Ovary (tissue), 10 donors: ENCODE measurements at places on chromosomes 3 and 15. TPM values are rescaled to one million over a fixed set of nuclear protein-coding genes. Genes with fewer than 3 reads are reported as not detected.
A peak's percentile ranks its signal among the peaks of the same experiment; 100 is the strongest.

GRCh38 chr3:129665024-129665768 lies 58.7 kb upstream of the PLXND1 start:
- H3K4me1 ChIP-seq: peaks cover 4% of the 10 kb centered on the region
- H3K27me3 ChIP-seq: no peaks in the 10 kb centered on the region
- no peak overlapping the region for H3K4me3 ChIP-seq
- H3K36me3 ChIP-seq: no peaks in the 10 kb centered on the region
- H3K27ac ChIP-seq: no peak overlapping the region
- no peak for DNase-seq

DNA sequence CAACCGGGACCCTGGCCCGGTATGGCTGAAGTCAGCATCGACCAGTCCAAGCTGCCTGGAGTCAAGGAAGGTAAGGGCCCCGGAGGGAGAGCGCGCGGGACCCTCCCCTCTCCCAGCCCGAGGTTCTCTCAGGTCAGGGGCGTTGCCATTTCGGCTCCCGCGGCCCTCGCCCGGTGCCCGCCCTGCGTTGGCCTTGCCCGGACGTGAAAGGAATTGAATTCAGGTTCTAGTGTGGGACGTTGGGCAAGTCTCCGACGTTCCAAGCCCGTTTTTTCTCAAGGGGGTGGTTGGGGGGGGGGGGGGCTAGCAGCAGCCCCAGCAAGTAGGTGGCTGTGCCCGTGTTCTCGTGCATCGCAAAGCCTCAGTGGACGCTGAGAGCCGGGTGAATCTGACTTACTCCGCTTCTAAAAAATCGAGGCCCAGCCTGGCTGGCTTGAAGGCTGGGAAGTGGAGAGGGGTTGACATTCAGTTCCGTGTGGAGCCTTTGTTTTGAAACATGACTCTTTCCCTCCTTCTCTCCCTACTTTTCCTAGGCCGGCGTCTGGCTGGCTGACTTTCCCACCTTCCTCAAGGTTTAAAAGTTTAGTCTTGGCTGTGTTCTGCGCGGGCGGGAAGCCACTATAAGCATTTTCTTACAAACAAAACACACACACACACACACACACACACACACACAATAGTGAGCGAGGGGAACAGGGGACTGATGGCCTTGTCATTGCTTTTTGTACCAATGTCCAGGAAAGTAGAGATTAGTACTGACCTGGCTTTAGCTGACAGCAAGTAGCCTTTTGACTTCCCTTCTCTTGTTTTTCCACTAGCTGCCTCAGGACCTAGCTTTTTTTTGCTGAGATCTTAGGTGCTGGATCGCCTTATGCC lies at the start of gene UTS2B:
Gene UTS2B (minus strand): TSS at position 873 of the 876 bp plus-strand sequence. CDS start 48,337 bp downstream, outside the sequence.
- no peaks in the 10 kb centered on the region for H3K4me1 ChIP-seq
- DNase-seq: peak; percentile 63
- H3K27ac ChIP-seq: peak within 1 kb of the TSS; percentile 82
- H3K27me3 ChIP-seq: no peaks in the 10 kb centered on the region
- H3K36me3 ChIP-seq: no peaks in the 10 kb centered on the region

DPH3 gene
- 13.5 TPM for total RNA-seq

OIP5 gene
- 0.52 TPM for total RNA-seq

CCR3 gene
- total RNA-seq: not detected

AADACL2 gene
- total RNA-seq: not detected

DNA sequence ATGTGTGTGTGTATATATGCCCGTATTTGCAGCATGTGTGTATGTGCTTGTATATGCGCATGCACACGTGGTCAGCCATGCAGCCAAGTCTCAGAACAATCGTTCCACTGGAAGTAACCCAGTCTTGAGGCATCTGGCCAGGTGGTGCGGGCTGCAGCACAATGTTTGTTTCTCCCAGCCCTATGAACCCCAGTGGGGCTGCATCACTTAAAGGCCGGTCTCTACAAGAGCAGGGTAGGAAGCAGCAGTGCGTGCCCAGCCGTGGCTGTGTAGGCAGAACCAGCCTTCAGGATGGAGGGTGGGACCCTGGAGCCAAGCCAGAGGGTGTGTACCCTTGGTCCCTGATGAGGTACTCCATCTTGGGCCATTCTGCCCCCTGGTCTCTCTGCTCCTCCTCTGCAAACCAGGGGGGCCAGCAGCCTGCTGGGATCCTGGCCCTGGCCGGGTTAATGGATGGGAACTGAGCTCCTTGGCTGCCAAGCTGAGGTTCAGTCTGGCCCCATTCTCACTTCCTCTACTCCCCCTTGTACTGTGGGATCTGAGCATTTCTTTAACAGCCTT lies 11.8 kb downstream of the KLF13 start:
- no peaks in the 10 kb centered on the region for H3K36me3 ChIP-seq
- H3K27me3 ChIP-seq: no peaks in the 10 kb centered on the region
- peak overlapping the region; percentile 50 for H3K27ac ChIP-seq
- DNase-seq: peak; percentile 75

C3orf49 gene
- total RNA-seq: not detected

- H3K4me3 ChIP-seq: no peak overlapping the region
- H3K27ac ChIP-seq: no peak overlapping the region
- no peaks in the 10 kb centered on the region for H3K36me3 ChIP-seq
- peaks cover 3% of the 10 kb centered on the region for H3K4me1 ChIP-seq
- no peaks in the 10 kb centered on the region for H3K27me3 ChIP-seq
- DNase-seq: no peak
Measured at GRCh38 chr3:46076606-46077005, 49.3 kb upstream of the XCR1 start.

DNA sequence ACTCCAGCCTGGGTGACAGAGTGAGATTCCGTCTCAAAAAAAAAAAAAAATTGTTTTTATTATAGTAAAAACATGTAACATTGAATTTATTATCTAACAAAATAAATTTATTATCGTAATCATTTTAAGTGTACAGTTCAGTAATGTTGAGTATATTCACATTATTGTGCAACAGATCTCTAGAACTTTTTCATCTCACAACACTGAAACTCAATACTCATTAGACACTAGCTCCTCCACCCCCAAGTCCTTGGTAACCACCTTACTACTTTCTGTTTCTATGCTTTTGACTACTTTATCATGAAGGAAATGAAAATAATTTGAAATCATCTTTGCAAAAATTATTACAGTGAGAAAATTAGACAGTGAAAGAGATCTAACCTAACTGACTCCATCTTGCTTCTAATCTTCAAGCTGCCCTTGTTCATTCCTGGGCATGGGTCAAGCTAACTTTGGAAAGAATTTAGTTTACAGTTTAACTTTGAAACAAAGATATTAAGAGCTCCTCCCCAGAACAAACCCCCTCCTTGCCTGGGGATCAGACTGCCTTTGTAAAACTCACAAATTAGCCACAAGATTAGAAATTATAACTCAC lies 15.0 kb upstream of the FYCO1 start:
- H3K27me3 ChIP-seq: no peaks in the 10 kb centered on the region
- no peaks in the 10 kb centered on the region for H3K36me3 ChIP-seq
- DNase-seq: no peak
- no peak overlapping the region for H3K27ac ChIP-seq

- H3K4me1 ChIP-seq: no peaks in the 10 kb centered on the region
- no peaks in the 10 kb centered on the region for H3K27me3 ChIP-seq
- no peak overlapping the region for H3K27ac ChIP-seq
- DNase-seq: no peak
- no peaks in the 10 kb centered on the region for H3K36me3 ChIP-seq
Measured at GRCh38 chr15:59618406-59618805, 6.8 kb downstream of the GCNT3 start.

TMEM212 gene
- 0.45 TPM for total RNA-seq

ACY1 gene
- 14.4 TPM for total RNA-seq

DNA sequence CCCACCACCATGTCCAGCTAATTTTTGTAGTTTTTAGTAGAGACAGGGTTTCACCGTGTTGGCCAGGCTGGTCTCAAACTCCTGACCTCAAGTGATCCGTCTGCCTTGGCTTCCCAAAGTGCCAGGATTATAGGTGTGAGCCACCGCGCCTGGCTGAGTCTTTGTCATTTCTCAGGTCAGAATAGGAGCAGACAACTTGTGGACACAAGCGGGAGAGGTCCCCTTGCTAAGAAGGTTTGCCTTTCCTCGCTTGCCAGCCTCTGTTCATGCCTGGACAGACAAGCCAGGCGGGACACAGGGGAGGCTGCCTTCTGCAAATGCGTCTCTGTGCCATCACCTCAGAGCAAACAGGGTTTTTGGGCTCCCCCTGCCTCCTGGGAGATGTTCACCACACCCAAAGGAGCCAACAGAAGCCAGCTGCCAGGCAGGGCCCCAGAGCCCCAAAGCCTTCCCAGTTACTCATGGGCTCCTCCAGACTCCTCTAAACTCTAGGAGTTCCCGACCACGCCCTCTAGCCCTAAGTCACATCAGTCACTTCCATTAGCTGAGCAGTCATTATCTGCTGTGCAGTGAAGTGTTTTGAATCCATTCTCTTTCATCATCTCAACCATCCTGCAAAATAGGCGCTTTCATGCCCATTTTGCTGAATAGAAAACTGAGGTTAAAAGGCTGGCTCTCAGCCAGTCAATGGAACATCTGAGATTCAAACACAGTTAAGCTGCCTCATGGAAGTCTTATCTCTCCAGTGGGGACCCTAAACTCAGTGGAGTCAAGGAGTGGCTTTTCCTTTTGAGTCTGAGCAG lies 245.0 kb downstream of the UACA start:
- H3K27me3 ChIP-seq: no peaks in the 10 kb centered on the region
- no peaks in the 10 kb centered on the region for H3K4me1 ChIP-seq
- DNase-seq: no peak
- H3K36me3 ChIP-seq: no peaks in the 10 kb centered on the region
- H3K4me3 ChIP-seq: no peak overlapping the region

- H3K4me1 ChIP-seq: no peaks in the 10 kb centered on the region
- H3K4me3 ChIP-seq: no peak overlapping the region
- no peaks in the 10 kb centered on the region for H3K27me3 ChIP-seq
- no peak for DNase-seq
Measured at GRCh38 chr3:43442872-43443395, 156.6 kb downstream of the SNRK start.

GRCh38 chr3:42660131-42660715 lies 6.7 kb downstream of the ZBTB47 start:
- no peak overlapping the region for H3K27ac ChIP-seq
- no peaks in the 10 kb centered on the region for H3K27me3 ChIP-seq
- no peaks in the 10 kb centered on the region for H3K4me1 ChIP-seq
- H3K36me3 ChIP-seq: no peaks in the 10 kb centered on the region

GOLGA6A gene
- not detected for total RNA-seq

DNA sequence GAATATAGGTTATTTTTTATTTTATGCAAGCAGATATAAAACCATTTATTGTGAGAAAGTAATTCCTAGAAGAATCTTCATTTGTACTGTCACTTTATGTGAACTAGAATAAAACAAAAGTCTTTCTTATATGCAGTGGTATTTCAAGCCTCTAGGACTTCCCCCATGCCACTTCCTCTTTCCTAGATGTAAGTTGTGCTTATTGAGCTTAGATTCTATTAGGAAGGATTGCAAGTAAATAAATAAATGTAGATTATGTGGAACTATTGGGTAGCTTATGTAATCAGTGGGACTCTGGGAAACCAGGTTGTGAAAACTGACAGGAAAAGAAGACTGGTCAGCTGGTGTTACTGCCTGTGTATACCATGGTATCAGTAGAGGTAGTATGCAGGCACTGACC lies 169.7 kb downstream of the RSRC1 start:
- no peaks in the 10 kb centered on the region for H3K4me1 ChIP-seq
- H3K4me3 ChIP-seq: no peak overlapping the region
- H3K27me3 ChIP-seq: no peaks in the 10 kb centered on the region
- DNase-seq: no peak

GRCh38 chr15:56086566-56086965 lies 93.2 kb upstream of the NEDD4 start:
- H3K4me3 ChIP-seq: no peak overlapping the region
- H3K27me3 ChIP-seq: no peaks in the 10 kb centered on the region
- no peak overlapping the region for H3K27ac ChIP-seq
- DNase-seq: no peak
- no peaks in the 10 kb centered on the region for H3K36me3 ChIP-seq

GRCh38 chr3:151673974-151674373 lies 59.8 kb upstream of the AADACL2 start:
- H3K4me1 ChIP-seq: peaks cover 2% of the 10 kb centered on the region
- H3K4me3 ChIP-seq: no peak overlapping the region
- no peaks in the 10 kb centered on the region for H3K36me3 ChIP-seq

- peaks cover 3% of the 10 kb centered on the region for H3K4me1 ChIP-seq
- DNase-seq: peak; percentile 20
- H3K27me3 ChIP-seq: no peaks in the 10 kb centered on the region
Measured at GRCh38 chr15:80093854-80094418, 34.5 kb downstream of the ZFAND6 start.

DNA sequence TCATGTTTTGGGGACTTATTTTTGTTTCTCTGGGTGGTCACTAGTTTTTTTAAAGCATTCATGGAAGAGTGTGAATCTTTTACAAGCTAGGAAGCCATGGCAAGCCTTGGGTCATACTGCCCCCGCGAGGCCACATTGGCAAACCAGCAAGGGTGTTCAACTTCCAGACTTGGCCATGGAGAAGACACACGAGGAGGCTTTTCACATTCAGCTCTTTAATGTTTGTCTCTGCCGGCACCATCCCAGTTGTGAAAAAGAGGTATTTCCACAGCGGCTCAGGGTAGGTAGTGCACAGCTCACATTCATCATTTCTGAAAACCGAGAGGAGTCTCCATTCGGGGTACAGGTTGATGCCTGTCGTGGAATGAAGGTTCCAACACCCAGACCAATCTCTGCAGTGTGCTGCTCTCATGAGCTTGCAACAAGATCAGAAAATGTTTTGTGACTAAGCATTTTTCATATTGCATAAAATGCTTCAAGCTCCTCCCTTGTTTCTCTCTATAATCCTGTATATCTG lies 7.7 kb downstream of the CCR5 start:
- peak; percentile 50 for DNase-seq
- no peak overlapping the region for H3K4me3 ChIP-seq
- H3K27ac ChIP-seq: no peak overlapping the region
- H3K4me1 ChIP-seq: peaks cover 4% of the 10 kb centered on the region
- no peaks in the 10 kb centered on the region for H3K36me3 ChIP-seq
- H3K27me3 ChIP-seq: no peaks in the 10 kb centered on the region

LYZL4 gene
- total RNA-seq: not detected

GRCh38 chr15:64279131-64279530 lies 76.8 kb downstream of the CSNK1G1 start:
- no peaks in the 10 kb centered on the region for H3K36me3 ChIP-seq
- DNase-seq: no peak
- H3K4me1 ChIP-seq: peaks cover 3% of the 10 kb centered on the region
- no peak overlapping the region for H3K4me3 ChIP-seq

DNA sequence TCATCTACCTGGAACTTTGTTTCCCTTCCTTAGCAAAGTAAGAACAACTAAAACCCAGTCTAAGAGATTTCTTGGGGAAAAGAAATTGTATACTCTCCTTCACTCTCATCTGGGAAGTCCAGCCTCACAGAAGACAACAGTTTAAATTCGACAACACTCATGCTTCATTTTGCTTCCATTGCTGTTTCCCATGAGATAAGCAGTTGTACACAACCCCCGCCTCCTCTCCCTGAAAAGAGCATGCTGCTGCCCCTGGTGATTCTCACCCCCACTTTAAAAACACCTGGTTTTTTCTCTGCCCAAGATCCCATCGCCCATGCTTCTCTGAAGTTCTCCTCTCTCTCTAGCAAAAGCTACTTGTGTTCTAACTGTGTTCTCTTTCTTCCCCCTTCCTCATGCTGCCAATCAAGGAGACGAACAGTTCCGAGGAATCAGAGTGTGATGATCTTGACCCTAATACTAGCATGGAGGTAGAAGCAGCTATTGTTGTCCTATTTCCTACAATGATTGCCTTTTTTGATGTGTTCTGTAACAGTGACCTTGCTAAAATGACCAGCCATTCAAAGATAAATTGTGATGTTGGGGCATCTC lies 51.1 kb upstream of the UMPS start:
- H3K4me1 ChIP-seq: no peaks in the 10 kb centered on the region
- no peaks in the 10 kb centered on the region for H3K27me3 ChIP-seq
- DNase-seq: no peak
- no peak overlapping the region for H3K4me3 ChIP-seq
- no peak overlapping the region for H3K27ac ChIP-seq
